ENCODE measurements at places on chromosomes 3 and 15.

DNA sequence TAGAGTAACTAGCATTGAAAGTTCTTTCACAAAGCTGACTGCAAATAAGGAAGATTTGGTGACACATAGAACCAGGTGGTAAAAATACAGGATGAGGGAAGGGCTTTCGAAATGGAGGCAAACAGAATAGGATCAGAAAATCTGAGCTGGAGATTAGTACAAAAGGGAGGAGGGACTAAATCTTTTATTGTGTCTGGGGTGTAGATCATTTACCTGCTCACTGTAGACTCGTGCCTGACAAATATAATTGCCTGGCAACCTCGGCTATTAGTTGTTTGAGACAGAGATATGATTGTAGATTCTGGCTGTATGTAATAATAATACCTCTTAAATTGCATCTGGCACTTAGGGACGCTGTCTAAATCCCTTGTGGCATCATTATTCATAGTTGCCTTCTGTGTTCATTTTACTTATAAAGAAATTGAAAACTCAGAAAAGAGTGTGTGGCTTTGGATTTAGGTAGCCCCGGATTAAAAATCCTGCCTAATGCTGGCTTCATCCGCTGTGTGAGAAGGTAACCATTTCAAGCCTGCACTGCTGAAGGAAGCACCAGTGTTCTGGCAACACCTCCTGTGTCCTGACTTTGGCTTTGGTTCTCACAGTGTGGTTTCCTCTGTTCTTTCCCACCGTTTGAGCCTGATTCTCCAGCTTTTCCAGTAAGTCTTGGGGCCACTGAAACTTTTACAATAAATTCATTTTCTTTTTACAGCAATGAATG is 25.0 kb upstream of the GPR160 start:
- no peak for DNase-seq

DNA sequence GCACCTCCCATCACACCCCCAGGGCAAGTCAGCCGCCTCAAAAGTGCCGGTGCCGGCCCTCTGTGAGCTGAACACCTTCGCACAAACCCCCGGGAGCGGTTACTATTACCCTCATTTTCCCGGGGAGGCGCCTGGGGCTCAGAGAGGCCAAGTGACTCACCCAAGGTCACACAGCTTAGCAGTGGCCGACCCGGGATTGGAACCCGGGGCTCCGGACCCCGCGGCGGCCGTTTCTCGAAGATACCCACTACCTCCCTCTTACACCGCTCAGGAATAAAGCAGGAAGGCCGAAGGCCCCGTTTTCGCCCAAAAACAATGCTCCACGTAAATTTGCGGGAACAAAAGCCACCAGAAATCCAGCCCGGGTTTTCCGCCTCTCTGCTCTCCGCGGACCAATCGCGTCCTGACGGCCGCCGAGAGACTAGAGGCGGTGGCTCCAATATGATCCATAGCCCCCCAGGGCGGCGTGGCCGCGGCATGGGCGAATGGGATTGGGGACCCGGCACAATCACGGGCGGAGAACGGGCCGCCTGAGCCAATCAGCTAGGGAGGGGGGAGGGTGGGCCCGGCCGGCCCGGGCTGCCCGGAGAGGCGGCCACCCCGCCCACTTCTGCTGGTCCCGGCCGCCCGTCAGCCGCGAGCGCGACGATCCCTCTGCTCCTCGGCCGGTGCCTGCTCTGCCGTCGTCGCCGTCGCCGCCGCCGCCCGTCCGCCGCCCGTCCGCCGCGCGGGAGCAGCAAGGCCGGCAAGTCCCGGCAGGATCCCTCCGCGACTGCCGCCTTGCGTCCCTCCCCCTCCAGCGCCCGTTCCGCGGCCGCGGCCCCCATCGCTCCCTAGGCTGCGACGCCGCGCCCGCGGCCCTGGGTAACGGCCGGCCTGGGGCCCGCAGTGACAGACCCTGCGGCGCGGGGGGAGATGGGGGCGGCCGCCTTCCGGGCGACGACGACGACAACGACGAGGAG is 177.0 kb downstream of the OR4M2 start:
- DNase-seq = no peak

DNA sequence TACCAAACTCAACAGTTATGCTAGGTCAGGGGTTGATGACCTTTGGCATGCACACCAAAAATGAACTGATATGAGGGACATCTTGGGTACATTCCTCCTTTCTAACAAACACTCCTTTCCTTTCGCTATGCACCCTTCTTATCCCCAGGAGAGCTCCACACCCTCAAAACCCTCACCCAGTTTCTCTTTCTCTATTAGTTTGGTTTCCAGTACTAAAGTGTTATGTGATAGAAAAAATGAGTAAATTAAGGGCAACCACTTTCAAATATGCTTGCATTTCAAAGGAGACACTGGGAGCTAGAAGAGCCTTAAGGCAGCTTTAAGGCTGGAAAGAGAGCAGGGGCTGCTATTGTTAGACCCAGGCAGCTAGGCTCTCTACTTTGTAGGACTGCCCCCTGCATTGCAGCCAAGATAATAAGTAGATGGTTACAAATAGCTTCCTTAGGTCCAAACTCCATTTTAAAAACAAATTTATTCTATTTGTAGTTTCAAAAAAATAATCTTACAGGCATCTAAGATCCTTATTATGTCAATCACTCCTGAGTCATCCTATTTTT is 244.3 kb downstream of the ZIC1 start:
- no peak for DNase-seq

DNA sequence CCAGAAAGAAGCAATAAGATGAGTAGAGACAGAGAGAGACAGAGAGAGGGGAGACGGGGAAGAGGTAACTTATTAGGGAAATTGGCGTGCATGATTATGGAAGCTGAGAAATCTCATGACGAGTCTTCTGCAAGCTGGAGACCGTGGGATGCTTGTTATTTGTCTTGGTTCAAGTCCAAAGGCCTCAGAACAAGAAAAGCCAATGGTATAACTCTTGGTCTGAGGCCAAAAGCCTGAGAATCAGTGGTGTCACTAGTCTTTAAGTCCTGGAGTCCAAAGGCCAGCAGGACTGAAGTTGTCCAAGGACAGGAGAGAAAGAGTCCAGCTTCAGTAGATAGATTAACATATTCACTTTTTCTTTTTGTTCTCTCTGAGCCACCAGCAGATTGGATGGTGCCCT is 613.6 kb downstream of the CADM2 start:
- no peak for DNase-seq

GRCh38 chr3:9808345-9809037 is 1.6 kb upstream of the TTLL3 start:
- DNase-seq = peak; percentile 85

- DNase-seq = no peak
These were observed 58.5 kb upstream of the GATA2 start for GRCh38 chr3:128551451-128551850.

Data from endodermal cell (in vitro differentiated cells).